Stimulated activated CD8-positive, alpha-beta memory T cell treated with anti-CD3 and anti-CD28 coated beads, Interleukin-12 subunit alpha, Interleukin-12 subunit beta, amount 100 ng/mL, for 1 hour (primary cell): ENCODE measurements at places on chromosomes 2 and 18.
A peak's percentile ranks its signal among the peaks of the same experiment; 100 is the strongest.

- peak; percentile 30 for DNase-seq
These were observed 24.3 kb upstream of the STAT1 start for GRCh38 chr2:191038241-191038725.

DNA sequence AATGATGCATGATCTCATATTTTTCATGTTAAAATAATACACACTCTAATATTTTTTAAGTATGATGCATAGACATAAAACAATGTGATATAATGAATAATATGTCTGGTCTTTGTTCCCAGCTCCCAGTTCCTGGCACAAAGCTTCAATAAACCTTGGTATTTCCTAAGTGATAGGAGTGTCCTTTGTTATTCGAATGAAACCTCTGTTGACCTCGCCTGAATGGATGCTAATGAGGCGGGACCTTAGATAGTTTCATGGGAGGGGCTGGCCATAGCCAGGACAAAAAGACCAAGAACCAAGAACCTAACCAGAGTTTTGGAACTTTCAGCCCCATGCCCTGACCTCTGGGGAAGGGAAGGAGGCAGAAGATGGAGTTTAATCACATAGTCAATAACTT is 257.7 kb upstream of the COPS8 start:
- DNase-seq, result no peak

GRCh38 chr2:192775011-192775410 is 580.3 kb upstream of the TMEFF2 start:
- DNase-seq, result no peak

DNA sequence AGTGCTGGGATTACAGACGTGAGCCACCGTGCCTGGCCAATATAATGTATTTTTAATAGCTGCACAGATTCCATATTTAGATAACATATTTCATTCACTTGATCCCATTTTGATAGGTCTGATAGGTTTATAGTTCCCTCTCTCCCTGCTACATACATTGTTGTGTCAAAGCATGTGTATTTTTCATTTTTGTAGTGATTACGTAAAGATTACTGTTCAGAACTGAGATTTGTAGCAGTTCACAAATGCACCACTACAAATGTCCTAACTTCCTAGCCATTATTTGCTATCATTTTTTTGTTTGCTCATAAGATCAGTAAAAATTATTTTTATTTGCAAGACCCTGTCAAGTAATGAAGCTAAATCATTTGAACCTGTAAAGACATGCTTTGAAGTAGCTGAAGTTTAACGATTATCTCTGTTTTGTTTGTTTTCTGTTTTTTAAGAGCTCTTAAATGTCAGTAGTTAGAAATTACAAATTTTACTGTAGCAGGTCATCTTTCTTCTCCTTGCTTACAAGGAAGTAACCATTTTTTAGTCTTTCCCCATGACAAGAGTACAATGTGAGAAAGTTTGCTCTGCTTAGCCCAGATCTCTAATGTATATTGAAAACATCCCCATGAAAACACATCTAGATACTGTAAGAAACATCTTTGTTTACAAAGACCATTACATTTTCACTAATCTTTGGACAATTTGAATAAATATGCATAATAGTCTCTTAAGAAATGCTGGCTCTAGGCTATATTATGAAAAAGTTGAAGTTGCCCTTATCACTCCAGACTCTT is 54.1 kb downstream of the EML4 start:
- DNase-seq, result no peak

- DNase-seq, result no peak
These were observed 99.6 kb upstream of the ST3GAL5 start for GRCh38 chr2:85988175-85988913.

GRCh38 chr18:69002233-69002632 is 204.4 kb downstream of the CCDC102B start:
- DNase-seq, result no peak

DNA sequence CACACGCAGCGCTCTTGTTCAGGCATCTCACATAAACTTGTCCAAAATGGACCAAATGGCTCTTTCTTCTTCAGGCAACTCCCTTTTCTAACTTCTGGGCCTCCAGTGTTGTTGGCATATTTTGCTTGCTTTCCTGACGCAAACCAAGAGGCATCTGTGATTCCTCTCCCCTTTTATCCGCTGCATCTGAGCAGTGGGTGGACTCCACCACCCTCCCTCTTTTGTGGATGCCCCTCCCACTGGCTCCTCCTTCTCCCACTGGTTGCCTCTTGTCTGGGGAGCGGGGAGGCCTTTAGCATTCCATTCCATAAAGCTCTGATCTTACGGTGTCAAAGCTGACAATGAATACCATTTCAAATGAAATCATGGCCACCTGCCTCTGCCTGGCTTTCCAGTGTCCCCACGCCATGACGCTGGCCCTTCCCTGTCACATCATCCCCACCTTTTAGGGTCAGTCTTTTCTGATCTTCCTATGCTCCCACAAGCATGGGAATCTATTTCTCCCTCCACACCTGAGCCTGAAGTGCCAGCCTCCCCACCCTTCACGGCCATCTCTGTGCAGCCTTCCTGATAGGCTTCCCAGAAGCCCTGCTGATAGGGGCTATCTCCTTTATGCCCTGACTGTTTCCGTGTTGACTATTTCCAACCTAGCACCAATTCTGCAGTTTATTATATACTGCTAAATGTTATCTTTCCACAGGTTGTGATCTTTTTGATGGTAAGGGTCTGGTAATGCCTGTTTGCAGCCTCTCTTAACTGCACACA is 51.5 kb downstream of the RPL37A start:
- DNase-seq, result no peak

- no peak for DNase-seq
These were observed 17.8 kb downstream of the RASGRP3 start for GRCh38 chr2:33494155-33494779.

GRCh38 chr18:32381761-32382160 is 88.9 kb downstream of the GAREM1 start:
- DNase-seq, result no peak

DNA sequence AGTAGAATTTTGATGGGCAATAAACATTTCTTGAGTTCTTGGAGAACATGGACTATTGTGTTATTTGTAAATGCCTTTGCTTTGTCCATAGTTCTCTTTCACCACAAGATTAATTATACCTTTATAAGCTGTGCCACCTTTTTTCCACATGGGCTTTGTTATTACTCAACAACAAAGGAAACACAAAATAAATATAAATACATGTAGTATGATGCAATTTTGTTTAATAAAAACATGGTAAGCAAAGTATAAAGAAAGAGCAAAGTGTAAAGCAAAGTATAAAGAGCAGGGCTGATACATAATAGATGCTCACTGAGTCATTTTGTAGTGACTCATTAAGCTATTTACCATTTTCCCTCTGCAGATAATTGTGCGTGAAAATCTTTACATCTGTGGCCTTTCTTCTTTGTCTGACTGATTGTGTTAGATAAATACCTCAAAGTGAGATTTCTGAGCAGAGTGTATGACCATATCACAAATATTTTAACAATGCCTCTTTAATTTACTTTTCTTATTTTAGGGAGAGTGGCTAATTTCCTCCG is 80.9 kb downstream of the CERS6 start:
- no peak for DNase-seq

DNA sequence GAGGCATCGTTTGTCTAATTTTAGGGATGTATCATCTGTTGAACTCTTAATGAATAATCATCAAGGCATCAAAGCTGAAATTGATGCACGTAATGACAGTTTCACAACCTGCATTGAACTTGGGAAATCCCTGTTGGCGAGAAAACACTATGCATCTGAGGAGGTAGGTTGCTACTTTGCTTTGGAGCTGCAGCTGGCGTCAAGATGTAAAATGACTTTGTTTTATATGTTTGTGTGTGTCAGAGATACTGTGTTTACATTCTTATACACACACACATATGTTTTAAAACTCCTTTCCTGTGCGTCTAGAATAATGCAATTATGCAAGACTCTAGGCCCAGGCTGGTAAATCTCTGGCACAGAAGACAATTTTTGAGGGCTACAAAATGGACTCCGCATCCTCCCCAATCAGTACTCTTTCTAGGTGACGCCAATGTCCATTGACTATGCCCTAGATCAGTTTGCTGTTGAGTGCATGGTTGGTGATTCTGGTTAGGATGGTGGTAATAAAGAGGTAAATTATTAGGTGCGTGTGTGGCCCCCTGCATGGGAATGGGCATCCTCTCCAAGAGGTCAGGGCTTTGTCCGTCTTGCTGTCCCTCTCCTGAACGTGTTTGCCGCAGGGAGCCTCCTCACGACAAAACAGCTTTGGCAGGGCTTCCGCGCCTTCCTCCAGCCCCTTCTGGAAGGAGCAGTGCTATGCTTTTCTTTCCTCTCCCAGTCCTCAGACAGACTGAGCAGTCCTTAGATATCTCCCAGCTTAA is 68.2 kb upstream of the EML6 start:
- no peak for DNase-seq

GRCh38 chr2:240416821-240417220 is 18.6 kb upstream of the GPC1 start:
- no peak for DNase-seq

DNA sequence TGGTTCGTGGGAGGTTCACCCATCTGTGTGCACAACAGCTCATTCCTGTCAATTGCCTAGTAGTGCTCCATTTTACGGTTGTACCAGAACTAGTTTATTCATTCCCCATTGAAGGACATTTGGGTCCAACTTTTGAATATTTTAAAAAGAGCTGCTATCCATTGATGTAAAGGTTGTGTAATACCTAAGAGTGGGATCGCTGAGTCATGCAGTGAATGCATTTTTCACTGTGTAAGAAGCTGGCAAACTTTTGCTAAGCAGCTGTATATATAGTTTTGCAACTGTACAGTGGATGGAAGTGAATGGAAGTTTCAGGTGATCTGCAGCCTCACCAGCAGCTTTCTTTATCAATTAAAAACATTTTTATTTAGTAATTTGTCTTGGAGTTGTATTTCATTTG is 104.5 kb downstream of the DCDC2C start:
- DNase-seq, result no peak

- DNase-seq, result no peak
These were observed 74.8 kb downstream of the ARHGEF4 start for GRCh38 chr2:130911482-130911881.

DNA sequence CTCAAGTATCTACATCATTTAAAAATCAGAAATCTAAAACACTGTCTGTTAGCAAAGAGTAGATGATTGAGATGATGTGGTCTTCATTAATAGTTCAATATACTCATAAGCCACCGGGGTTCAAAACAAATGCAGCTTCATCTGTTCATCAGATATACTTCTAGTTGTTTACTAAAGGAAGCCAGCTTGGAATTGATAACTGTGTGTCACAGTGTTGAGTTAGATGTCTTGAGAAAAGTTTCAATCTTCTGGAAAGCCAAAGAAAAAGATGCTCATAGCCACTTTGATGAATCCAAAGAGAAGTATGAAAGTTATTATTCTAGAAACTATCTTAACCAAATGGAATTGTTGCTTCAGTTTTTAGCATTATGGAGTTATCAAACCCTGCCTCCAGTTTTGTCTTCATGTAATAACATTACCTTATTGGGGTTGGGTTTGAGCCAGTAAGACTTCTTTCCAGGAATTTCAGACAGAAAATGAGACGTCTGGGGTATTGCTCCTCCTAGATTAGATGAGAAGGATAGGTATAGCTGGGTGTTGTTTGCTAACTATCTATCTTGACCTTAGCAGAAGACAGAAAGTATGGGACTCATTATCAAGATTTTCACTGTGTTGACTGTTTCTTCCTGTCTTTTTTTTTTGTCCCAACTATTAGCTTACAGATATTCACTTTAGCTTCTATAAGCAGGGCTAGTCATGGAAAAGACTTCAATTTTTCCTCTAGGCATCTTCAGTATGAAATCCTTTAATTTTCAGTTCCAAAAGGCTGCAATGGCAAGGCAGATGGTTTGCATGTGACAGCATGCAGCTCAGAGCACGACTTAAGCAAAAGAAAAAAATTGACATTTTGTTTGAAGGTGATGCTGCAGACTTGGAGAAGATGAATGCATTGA is 66.5 kb downstream of the LNPK start:
- DNase-seq, result no peak

- DNase-seq, result no peak
These were observed 1.2 kb downstream of the TFPI start for GRCh38 chr2:187552828-187553681.

DNA sequence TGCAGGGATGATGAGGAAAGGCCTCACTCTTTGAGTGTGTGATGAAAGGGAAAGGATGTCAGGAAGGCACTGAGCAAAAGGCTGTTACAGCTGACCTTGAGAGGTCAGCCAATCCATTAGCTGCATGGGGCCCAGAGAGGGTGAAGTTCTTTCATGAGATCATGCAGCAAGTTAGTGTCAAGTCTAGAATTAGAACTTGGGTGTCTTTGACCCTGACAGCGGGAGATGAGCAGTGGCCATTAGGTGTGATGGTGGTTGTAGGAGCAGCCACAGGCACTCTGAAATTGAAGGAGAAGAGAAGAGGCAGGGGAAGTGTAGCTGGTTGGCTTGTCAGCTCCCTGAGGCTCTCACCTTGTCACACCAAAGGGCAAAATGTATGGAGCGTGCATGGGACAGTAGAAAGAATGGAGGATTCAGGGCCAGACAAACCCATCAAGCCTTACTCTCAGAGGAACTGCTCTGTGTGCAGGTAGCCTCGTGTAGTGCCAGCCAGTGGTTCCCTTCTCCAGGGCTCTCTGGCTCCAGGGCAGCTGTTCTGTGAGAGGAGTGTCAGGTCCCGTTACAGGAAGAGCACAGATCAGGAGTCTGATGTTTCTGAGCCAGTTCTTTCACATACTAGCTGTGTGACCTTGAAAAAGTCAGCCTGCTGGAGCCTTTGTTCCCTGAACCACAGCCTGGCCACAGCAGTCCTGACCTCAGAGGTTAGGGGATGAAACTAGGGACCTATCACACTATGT is 35.9 kb downstream of the MAP4K4 start:
- no peak for DNase-seq

GRCh38 chr2:52936029-52936428 is 831.6 kb upstream of the CHAC2 start:
- no peak for DNase-seq

DNA sequence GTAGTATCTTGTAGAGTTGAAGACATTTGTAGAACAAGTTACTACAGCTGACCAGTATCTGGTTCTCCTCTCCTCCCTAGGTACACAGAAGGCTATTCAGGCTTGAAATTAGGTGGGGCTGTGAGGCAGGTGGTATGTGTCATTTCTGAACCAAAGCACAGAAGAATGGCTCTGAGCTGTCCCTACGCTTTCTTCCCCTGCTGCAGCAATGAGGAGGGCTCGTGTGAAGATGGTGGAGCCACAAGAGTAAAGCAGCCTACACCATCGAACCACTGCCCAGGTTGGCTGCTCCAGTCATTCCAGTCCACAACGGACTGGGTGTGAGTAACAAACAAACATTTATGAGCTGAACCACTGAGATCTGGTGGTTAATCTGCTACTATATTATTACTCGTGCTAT is 148.9 kb downstream of the DTNB start:
- DNase-seq, result no peak

- DNase-seq, result no peak
These were observed 90.2 kb downstream of the CABLES1 start for GRCh38 chr18:23225503-23225902.
